ENCODE measurements at places on chromosomes 13 and 19.
A peak's percentile ranks its signal among the peaks of the same experiment; 100 is the strongest.

GRCh38 chr13:27041341-27041740, 130.3 kb downstream of the USP12 start:
- DNase-seq, result no peak

- no peak for DNase-seq
These were observed 11.3 kb upstream of the LPAR6 start for GRCh38 chr13:48424212-48424611.

DNA sequence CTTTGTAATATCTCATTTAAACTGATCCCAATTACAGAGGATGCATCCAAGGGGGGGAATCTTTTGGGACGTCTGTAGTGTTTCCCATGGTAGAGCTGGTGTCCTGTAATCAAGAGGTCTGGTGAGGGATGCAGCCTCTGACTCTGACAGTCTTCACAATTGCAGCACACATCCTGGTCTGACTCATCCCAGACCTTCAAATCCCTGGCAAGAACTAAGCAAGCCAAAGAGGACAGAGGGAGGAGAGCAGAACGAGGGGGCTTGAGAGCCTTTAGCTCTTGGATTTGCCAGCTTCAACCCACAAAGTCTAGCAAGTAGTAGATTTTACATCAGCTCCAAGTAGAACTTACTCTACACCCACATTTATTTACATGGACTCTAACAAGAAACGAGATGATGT, 17.3 kb upstream of the FCGBP start:
- DNase-seq, result no peak

- DNase-seq, result no peak
These were observed at the start of gene CYP4F12 for GRCh38 chr19:15672580-15673175. CYP4F12 (plus strand) TSS chr19:15673087; CDS start chr19:15673530, 443 bp downstream.

GRCh38 chr13:101917833-101918661, 465.6 kb downstream of the ITGBL1 start:
- no peak for DNase-seq

- no peak for DNase-seq
These were observed 1.7 kb downstream of the CTXN1 start for GRCh38 chr19:7924241-7924640.

DNA sequence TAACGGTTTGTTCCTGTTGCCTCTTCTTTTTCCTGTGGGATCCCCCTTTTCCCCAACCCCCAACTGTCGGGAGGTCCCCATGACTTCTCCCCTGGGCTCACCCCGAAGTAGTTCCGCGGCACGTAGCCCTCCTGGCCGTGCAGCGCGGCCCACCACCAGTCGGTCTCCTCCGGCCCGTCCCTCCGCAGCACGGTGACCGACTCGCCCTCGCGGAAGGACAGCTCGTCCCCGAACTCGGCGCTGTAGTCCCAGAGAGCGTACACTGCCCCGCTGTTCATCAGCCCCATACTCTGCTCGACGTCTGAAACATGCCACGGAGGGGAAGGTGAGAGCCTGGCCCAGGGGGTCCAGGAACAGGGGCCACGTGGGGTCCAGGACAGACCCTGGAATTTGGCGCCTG, 12.1 kb upstream of the ERCC2 start:
- DNase-seq, result no peak

DNA sequence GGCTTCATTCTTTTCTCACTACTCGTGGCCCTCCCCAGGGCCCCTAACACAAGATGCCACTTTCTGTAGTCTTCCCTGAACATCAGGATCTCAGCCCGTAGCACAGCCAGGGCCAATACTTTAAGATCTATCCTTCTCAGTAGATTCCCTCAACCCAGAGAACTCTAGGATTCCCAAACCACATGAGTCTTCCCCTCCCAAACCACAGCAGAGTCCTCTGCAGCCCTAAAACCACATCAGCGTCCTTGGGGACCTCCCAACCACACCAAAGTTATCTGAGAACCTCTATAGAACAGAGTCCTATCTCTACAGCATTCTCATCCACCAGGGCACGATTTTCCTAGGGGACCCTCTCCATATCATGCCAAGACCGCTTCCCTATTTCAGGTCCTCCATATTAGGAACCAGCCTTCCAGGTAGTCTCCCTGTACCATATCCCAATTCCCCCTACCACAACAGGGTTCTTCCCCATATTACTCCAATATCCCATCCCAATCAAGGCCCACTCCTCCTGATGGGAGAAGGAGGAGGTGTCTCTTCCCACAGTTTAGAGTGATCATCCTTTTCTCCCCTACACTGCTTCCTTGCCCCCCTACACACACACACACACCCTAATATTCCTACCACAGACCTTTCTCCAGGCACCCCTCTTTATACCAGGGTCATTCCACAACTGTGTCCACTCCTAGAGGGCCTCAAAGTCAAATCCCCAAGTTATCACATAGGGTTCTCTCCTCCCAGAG, 1.4 kb downstream of the DYRK1B start:
- no peak for DNase-seq

- no peak for DNase-seq
These were observed 5.8 kb downstream of the DAZAP1 start for GRCh38 chr19:1412995-1413800.

GRCh38 chr19:36449059-36449670, 30.7 kb upstream of the ZFP82 start:
- DNase-seq, result no peak

GRCh38 chr13:26584713-26585112, 27.2 kb downstream of the WASF3 start:
- DNase-seq, result no peak

DNA sequence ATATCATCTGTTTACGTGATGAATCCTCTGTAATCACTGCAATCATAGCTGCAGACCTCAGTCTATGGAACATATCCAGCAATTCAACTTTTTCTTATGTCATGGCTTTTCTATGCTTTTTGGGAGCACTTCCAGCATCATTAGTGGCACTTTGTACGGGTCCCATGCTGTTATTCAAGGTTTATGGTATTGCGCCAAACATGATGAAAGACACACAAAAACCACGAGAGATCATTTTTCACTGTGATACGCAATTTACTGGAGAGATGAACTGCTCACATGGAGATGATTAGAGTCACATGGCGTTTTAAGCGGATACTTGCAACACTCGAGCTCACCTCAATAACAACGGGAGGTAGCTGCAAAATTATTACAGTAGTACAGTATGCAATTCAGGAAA, 2101.7 kb upstream of the PCDH20 start:
- peak; percentile 99 for DNase-seq

GRCh38 chr13:89458456-89458855, 1787.3 kb downstream of the SLITRK5 start:
- DNase-seq, result no peak

- DNase-seq, result peak; percentile 94
These were observed 41.9 kb downstream of the ADPRHL1 start for GRCh38 chr13:113411216-113412023.

All from astrocyte of the cerebellum (primary cell).